ENCODE measurements at places on chromosomes 5 and 9. TPM values are rescaled to one million over a fixed set of nuclear protein-coding genes. Genes with fewer than 3 reads are reported as not detected.

Gene GLRA1
- not detected for total RNA-seq

- no peak for DNase-seq
Observed at GRCh38 chr9:36572515-36573418, at the start of gene MELK. MELK (plus strand) TSS chr9:36572895; CDS start chr9:36581682, 8,787 bp downstream.

Gene IFNK
- total RNA-seq = not detected

Gene ZNF300
- total RNA-seq = 8.5 TPM

GRCh38 chr5:148653836-148654781, at the start of gene HTR4:
HTR4 (minus strand) TSS chr5:148654527; CDS start chr5:148637014, 17,513 bp downstream.
- DNase-seq = no peak

- DNase-seq = no peak
Observed at GRCh38 chr9:78130853-78131252, 99.2 kb upstream of the GNAQ start.

DNA sequence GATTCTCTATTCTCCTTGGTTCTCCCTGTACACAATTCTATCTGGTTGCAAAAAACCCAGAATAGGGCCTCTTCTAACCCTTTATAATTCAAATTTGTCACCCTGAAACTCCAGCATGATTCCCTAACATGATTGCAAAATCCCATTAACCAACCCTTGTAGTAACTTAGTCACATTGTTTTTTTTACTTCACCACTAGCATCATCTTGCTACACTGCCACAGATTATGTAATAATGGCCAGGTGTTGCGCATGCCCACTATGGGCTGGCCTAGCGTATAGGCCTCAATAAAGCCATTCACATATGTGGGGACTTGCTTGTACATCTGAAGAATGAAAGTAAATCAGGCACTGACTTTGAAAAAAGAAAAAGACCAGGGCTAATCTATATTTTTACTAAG, 25.7 kb downstream of the FAM170A start:
- DNase-seq = no peak

GRCh38 chr5:58937031-58937681, 354.3 kb downstream of the RAB3C start:
- no peak for DNase-seq

GRCh38 chr5:159797261-159797970, 118.9 kb upstream of the ADRA1B start:
- DNase-seq = no peak

- DNase-seq = no peak
Observed at GRCh38 chr5:134398609-134399155, 13.0 kb downstream of the CDKN2AIPNL start.

Measured in kidney epithelial cell (primary cell).